ENCODE measurements at places on chromosomes 16 and 17.

GRCh38 chr16:9469512-9469911 lies 378.1 kb downstream of the HAPSTR1 start:
- H3K4me3 ChIP-seq, result no peak overlapping the region
- no peak overlapping the region for H3K27ac ChIP-seq
- H3K27me3 ChIP-seq, result no peaks in the 10 kb centered on the region
- no peak for DNase-seq
- H3K36me3 ChIP-seq, result no peaks in the 10 kb centered on the region

DNA sequence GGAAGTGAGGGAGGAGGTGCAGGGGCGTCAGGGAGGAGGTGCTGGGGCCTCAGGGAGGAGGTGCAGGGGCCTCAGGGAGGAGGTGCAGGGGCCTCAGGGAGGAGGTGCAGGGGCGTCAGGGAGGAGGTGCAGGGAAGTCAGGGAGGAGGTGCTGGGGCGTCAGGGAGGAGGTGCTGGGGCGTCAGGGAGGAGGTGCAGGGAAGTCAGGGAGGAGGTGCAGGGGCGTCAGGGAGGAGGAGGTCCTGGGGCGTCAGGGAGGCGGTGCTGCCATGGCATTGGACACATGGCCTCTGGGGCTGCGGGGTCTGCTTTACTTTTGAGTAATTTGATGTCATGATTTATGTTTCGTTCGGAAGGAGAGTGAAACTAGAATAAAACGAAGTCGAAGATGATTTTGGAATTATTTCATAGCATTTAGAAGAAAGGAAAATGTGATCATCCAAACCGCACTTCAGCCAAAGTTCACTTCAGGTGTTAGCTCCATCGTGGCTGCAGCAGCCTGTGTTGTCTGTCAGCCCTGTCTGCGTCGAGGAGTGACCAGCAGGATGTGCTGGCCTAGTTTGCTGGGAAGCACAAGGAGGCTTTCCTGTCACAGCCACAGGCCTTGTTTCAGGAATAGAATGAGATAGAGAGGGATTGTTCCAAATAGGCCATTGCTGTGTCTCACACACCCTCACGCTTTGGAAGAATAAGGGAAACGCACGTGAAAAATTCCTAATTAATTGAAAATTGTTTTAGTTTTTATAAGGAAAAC lies 42.8 kb downstream of the RAB11FIP3 start:
- DNase-seq, result no peak
- peaks cover 23% of the 10 kb centered on the region for H3K4me1 ChIP-seq
- no peaks in the 10 kb centered on the region for H3K27me3 ChIP-seq
- H3K27ac ChIP-seq, result no peak overlapping the region
- no peak overlapping the region for H3K4me3 ChIP-seq

GRCh38 chr16:20873331-20873730 lies 26.8 kb downstream of the DCUN1D3 start:
- DNase-seq, result no peak
- no peak overlapping the region for H3K4me3 ChIP-seq
- H3K27me3 ChIP-seq, result no peaks in the 10 kb centered on the region

DNA sequence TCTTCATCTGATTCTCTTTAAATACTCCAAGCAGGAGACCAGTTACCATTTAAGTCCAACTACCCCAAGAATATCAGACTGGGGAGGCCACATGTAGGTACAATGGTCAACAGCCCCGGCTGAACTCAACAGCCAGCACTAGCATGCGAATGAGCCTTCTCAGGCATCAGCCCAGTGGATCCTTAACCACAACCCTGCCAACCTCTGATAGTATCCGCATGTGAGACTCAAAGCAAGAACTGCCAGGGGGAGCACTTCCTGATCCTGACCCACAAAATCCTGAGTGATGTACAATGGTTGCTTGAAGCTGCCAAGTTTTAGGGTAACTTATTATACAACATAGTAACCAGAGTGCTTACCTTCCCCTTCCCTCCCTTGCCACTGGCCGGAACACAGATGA lies 4.0 kb downstream of the PYY start:
- H3K27me3 ChIP-seq, result peaks cover 46% of the 10 kb centered on the region
- no peak for DNase-seq
- no peak overlapping the region for H3K4me3 ChIP-seq
- H3K27ac ChIP-seq, result no peak overlapping the region

DNA sequence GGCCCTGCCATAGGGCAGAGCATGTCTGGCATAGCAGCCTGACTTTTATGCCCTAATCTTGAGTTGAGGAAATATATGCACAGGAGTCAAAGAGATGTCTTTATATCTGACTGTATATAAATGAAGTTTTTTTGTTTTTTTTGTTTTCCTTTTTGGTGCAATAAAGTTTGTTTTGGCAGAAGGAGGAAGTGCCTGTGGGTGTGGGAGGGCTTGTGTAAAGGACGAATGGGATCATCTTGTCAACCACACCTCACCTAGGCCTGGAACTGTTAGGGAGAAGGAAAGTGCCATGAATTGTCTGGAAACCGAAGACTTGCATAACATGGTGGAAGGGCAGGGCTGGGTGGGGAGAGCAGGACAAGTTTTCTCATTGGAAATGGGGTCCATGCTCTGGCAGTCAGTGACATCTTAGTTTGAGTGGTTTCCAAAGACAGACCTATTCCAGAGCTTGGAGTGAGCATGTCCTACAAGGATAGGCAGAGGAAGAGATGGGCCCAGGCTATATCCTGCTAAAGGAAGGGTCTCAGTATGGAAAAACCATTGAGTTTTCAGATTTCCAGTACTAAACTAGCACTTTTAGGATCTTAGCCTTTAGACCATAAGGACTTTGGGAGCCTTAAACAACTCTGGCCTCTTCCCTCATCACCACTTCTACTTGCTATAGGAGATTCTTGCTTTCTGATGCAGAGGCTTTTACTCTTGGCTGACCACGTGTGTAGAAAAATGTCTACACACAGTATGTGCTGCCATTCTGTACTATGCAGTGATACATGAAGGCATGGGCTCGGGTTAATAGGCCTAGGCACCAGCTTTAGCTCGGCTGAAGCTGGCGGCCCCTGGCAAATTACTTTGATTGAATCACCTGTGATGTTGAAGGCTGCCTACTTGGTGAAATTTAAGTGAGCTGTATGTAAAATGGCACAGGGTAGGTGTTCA lies 15.5 kb downstream of the SNF8 start:
- H3K4me3 ChIP-seq, result no peak overlapping the region
- H3K27ac ChIP-seq, result no peak overlapping the region
- H3K4me1 ChIP-seq, result no peaks in the 10 kb centered on the region
- H3K27me3 ChIP-seq, result no peaks in the 10 kb centered on the region
- peaks cover 32% of the 10 kb centered on the region for H3K36me3 ChIP-seq

DNA sequence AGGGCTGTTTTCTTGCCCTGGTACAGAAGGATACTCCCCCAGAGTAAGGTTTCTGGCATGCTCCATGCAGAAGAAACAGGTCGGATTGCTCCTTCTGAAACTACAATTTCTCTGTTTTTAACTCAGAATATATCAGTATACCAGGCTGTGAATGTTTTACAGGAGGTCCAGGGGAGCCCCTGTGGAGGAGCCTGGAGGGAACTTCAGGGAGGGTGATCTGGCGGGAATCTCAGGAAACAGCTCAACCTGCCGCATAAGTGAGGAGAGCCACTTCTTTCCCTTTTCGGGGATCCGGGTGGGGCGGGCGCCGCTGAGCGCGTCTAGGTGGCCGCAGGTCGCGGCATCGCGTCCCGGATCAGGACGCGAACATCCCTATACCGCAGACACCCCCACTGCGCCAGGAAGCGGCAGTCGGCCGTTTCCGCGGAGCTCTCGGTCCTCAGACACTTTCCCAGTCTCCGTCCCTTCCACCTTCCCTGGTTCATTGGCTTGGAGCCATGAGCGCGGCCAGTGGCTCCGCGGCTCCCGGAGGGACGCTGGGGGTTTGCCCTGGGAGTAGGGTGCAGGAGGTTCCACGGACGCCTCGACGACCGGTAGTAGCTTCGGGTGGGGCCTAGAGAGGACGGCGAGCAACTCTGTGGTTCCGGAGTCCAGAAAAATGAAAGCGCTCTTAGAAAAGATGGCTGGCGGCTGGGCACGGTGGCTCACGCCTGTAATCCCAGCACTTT lies 3.1 kb upstream of the ZNF764 start:
- no peaks in the 10 kb centered on the region for H3K27me3 ChIP-seq
- H3K27ac ChIP-seq, result no peak overlapping the region
- no peaks in the 10 kb centered on the region for H3K36me3 ChIP-seq
- peak overlapping the region; percentile 56 for H3K4me3 ChIP-seq
- peaks cover 11% of the 10 kb centered on the region for H3K4me1 ChIP-seq

GRCh38 chr17:64741038-64741641 lies 79.0 kb upstream of the SMURF2 start:
- H3K27ac ChIP-seq, result no peak overlapping the region
- H3K36me3 ChIP-seq, result no peaks in the 10 kb centered on the region
- peaks cover 20% of the 10 kb centered on the region for H3K4me1 ChIP-seq

- H3K27me3 ChIP-seq, result no peaks in the 10 kb centered on the region
- H3K36me3 ChIP-seq, result no peaks in the 10 kb centered on the region
- DNase-seq, result no peak
- peaks cover 12% of the 10 kb centered on the region for H3K4me1 ChIP-seq
- H3K4me3 ChIP-seq, result no peak overlapping the region
These were observed 23.9 kb downstream of the GLG1 start for GRCh38 chr16:74582970-74583369.

- DNase-seq, result no peak
- peaks cover 2% of the 10 kb centered on the region for H3K27me3 ChIP-seq
- H3K36me3 ChIP-seq, result no peaks in the 10 kb centered on the region
- H3K4me3 ChIP-seq, result peak overlapping the region; percentile 48
These were observed 583 bp upstream of the CYLD start for GRCh38 chr16:50741225-50741780.

DNA sequence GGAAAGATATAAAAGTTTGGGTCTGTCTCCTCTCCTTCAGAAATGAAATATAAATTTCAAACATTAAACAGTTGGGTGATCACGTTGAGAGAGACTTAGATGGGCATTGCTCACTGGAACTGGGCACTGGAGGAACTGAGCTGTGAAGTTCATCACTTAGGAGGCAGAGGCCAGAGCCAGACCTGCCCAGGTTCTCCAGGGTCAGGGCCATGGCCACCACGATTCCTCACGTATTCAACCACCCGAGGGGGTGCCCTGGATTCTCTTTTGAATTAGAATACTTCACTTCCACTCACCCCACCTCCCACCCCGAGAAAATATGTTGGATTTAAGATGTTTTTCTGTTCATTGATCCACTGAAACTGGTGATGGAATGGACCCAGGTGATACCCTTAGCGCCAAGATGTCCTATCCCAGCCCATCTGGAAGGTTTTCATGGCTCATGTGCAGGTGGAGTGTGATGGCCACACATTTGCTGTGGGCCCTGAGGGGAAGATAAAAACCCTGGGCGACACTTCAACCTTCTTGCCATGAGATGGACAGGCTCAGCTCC lies 6.1 kb downstream of the PRR29 start:
- no peak overlapping the region for H3K27ac ChIP-seq
- H3K27me3 ChIP-seq, result peaks cover 7% of the 10 kb centered on the region
- H3K4me1 ChIP-seq, result no peaks in the 10 kb centered on the region
- no peaks in the 10 kb centered on the region for H3K36me3 ChIP-seq

GRCh38 chr17:33447090-33447489 lies 154.0 kb upstream of the ASIC2 start:
- DNase-seq, result no peak
- no peak overlapping the region for H3K4me3 ChIP-seq
- H3K36me3 ChIP-seq, result no peaks in the 10 kb centered on the region

DNA sequence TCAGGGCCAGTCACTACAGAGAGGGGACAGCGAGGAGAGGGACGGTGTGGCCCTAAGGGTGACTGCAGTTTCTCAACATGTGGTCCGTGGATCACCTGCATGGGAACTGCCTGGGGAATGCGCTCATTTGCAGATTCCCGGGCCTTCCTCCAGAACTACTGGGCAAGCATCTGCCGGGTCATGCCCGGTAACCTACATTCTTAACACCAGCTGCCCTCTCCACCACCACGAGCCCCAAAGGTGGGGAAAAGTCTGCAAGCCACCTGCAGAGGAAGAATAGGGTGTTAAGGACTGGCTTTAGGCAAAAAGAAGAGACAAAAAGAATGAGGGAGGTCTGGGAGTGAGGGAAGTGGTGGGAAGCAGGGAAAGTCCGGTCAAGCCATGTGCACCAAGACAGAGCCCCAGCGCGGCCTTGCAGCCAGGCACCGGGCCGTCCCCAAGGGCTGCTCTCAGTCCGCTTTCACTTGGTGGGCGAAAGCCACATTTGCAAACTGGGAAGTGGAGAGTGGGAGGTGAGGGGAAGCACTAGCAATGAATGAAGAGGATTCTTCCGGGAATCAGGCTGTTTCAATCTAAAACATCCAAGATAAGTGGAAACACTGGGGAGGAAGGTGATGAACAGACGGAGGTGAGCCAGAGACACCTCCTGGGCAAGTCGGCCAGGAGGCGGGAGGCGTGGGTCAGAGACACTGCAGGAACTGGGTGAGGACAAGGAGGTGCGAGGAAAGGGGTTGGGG lies 70.3 kb downstream of the N4BP1 start:
- H3K4me1 ChIP-seq, result peaks cover 26% of the 10 kb centered on the region
- DNase-seq, result no peak
- H3K4me3 ChIP-seq, result no peak overlapping the region
- H3K27ac ChIP-seq, result no peak overlapping the region

DNA sequence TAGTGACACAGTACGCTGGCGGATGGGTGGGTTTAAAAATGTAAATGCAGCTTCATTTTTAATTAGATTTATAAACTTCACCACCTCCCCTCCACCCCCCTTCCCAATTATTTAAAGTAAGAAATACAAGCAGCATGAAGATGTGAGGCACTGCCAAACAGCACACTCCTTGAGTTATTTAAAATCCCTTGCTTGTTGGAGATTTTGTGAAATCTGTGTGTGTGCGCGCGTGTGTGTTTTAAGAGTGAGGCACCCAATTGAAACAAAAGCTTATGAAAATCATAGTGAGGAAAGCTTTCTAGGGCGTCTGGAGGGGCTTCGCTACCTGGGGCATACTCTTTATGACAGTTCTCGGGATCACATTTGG lies 219.6 kb upstream of the IRX3 start:
- H3K4me3 ChIP-seq, result no peak overlapping the region
- H3K4me1 ChIP-seq, result no peaks in the 10 kb centered on the region
- H3K27ac ChIP-seq, result no peak overlapping the region
- no peaks in the 10 kb centered on the region for H3K27me3 ChIP-seq
- H3K36me3 ChIP-seq, result no peaks in the 10 kb centered on the region
- DNase-seq, result no peak

- H3K27me3 ChIP-seq, result peaks cover 33% of the 10 kb centered on the region
- DNase-seq, result no peak
- no peak overlapping the region for H3K27ac ChIP-seq
- H3K4me1 ChIP-seq, result no peaks in the 10 kb centered on the region
- H3K4me3 ChIP-seq, result no peak overlapping the region
These were observed 5.6 kb upstream of the ACSF3 start for GRCh38 chr16:89087922-89088497.

GRCh38 chr16:57815987-57816745 lies 13.9 kb upstream of the KIFC3 start:
- H3K27ac ChIP-seq, result peak overlapping the region; percentile 61
- no peak overlapping the region for H3K4me3 ChIP-seq
- H3K36me3 ChIP-seq, result no peaks in the 10 kb centered on the region
- H3K4me1 ChIP-seq, result peaks cover 40% of the 10 kb centered on the region

DNA sequence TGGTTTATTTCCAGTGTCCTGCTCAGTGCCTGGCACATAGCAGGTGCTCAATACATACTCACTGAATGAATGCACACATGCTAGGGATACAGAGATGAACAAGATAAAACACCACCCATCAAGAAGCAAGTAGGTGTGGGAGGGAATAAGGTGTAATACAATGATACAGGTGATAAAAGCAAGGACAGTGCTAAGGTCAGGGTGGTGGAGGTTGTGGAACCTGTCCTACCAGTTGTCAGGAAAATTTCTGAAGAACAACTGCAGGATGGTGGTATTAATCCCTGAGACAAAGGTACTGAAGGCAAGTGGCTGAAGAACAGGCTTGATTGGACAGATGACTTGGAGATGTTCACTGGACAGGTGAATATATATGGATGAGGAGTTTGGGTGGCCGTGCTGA lies 1.8 kb downstream of the KNOP1 start:
- peaks cover 13% of the 10 kb centered on the region for H3K36me3 ChIP-seq
- peak overlapping the region; percentile 77 for H3K4me3 ChIP-seq
- H3K27me3 ChIP-seq, result no peaks in the 10 kb centered on the region
- no peak for DNase-seq
